ENCODE measurements at places on chromosomes 1 and 21.

DNA sequence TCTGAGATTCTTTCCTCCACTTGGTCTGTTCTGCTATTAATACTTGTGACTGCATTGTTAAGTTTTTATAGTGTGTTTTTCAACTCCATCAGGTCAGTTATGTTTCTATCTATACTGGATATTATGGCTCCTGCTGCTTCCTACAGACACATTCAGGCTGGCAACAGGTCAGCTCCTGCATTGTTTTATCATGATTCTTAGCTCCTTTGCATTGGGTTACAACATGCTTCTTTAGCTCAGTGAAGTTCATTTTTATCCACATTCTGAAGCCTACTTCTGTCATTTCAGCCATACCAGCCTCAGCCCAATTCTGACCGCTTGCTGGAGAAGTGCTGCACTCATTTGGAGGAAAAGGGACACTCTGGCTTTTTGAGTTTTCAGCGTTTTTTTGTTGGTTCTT lies 37.3 kb upstream of the F3 start:
- no peak for DNase-seq

- DNase-seq, result no peak
Observed at GRCh38 chr1:248862695-248862997, 3.8 kb upstream of the ZNF692 start.

DNA sequence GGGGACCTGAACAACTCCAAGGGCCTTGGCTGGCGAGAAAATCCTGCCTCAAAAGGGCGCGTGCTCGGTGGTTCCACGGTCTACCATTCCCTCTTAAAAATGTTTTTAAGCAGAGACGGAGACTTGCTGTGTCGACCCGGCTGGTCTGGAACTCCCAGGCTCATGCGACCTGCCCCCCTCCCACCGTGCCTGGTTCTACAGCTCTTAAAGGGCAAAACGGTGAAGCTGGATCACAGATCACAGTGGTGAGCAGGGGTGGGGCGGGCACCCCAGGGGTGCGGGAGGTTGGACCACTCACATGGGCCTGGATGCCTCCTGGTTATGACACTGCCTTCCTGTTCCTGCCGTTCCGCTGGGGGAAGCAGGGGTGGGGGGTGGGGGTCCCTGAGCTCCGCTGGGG lies 4.2 kb upstream of the C1orf159 start:
- no peak for DNase-seq

- no peak for DNase-seq
Observed at GRCh38 chr21:33217138-33217520, 12.6 kb upstream of the IFNAR2 start.

- DNase-seq, result no peak
Observed at GRCh38 chr21:40339050-40339449, 471.8 kb downstream of the PCP4 start.

- DNase-seq, result no peak
Observed at GRCh38 chr1:214296860-214297745, 16.1 kb downstream of the SMYD2 start.

- no peak for DNase-seq
Observed at GRCh38 chr1:193706766-193707165, 520.4 kb upstream of the B3GALT2 start.

DNA sequence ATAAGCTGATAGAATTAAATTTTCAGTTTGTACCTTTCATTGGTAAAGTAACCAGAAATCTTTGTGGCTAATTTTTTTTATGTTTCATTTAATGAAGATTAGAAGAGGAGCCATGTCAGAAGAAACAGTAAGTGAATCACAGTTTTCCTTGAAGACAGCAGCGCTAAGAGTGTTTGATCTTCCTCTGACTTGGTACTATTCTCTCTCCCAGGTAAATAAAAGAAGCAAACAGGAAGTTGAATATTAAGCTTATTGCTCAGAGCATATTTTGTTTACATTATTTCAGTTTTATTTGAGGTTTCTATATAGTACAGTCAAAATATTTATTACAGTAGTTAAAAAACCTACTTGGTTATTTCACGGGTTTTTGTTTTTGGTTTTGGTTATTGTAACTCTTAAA lies 3.7 kb downstream of the MIGA1 start:
- DNase-seq, result no peak

- no peak for DNase-seq
Observed at GRCh38 chr1:1203561-1204424, 2.6 kb downstream of the TNFRSF18 start.

DNA sequence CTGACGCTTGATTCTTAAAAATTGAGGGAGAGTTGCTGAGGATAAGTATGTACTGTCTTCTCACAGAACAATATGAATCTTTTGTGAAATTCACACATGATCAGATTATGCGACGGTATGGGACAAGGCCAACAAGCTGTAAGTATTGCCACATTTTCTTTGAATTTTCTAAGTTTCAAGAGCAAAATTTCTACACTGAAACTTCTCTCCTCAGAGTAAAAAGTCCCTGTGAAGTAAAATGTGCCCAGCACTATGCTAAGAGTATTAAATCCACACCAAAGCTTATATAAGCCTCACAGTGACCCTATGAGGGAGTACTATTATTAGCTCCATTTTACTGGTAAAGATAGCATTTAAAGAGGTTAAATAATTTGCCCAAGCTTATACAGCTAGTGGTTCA lies 12.2 kb downstream of the AKIRIN1 start:
- DNase-seq, result no peak

DNA sequence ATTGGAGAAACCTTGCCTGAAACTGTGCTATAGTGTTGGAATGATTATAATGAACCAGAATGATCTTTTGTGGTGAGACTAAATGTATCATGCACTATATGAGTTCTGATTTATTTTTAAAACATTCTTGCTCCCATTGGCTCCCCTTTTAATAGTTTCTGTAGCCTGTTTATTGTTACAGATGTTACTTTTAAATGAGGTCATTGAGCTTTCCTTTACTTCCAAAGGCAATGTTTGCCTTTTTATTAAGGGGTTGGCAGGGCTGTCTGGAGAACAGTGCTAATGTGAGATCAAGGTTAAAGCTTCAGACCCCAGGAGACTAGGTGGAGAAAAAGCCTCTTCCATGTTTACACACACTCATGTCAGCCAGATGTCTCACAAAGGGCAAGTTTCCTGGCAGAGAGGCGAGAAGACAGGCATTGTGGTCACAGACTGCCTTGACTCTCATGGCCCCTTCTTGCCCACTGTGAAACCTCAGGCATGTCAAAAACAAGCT lies 120.6 kb upstream of the RAVER2 start:
- DNase-seq, result no peak

- DNase-seq, result no peak
Observed at GRCh38 chr1:23593556-23594148, 34.4 kb upstream of the ID3 start.

- DNase-seq, result no peak
Observed at GRCh38 chr1:213899413-213899812, 88.4 kb upstream of the PROX1 start.

DNA sequence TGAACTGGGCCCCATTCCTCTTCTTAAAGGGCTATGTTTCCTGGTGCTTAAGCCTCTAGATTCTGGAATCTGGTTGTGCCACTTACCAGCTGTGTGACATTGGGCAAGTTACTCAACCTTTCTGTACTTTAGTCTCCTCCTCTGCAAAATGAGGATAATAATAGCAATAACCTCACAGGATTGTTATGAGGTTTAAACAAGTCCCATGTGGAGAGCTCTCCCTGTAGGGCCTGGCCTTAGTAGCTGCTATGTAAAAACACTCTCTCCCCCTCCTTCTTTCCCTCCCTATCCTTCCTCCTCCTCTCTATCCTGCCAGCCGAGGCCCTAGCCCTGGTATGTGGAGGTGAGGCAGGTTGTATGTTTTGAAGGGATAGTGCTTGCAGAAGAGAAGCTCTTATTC lies 8.2 kb upstream of the PEAR1 start:
- no peak for DNase-seq
